Activated CD8-positive, alpha-beta memory T cell treated with anti-CD3 and anti-CD28 coated beads for 1 hour (primary cell): ENCODE measurements at places on chromosomes 1 and 21.

DNA sequence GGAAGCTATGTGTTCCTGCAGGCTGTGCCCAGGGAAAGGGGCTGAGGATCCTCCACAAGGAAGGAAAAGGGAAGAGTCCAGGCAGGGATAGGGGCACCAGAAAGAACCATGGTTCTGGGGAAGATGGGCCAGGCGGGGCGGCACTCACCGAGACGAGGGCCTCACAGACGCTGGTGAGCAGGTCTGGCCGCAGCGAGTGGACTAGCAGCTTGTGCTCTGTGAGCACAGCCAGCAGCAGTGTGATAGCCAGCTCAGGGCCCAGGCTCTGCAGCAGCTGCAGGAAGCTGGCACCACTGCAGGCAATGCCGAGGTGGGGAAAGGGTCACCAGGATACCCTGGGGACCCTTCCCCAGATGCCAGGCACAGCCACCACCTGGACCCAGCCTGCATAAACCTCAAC, 5.8 kb downstream of the DENND4B start:
- no peak for DNase-seq

DNA sequence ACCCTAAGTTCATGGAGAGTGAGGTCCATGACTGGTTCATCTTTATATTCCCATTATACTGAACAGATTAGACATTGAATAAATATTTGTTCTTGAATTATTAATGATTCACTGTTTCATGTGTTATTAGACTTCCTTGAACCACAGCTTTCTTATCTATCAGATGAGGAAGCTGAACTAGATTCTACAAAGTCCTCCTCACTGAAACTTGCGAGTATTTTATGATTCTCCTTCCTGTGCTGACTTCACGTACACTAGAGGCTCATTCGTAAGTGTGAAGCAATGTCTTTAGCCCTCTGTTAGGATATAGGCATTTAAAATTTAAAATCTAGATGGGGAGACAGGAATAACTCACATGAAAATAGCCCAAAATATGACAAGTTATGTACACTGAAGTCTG, 95.6 kb upstream of the IRF2BP2 start:
- no peak for DNase-seq

- DNase-seq: no peak
Observed at GRCh38 chr1:43536196-43536863, 5.6 kb downstream of the PTPRF start.

GRCh38 chr21:35010447-35010846, 38.7 kb downstream of the RUNX1 start:
- DNase-seq: no peak

GRCh38 chr1:48602349-48602748, 130.3 kb upstream of the SPATA6 start:
- no peak for DNase-seq

DNA sequence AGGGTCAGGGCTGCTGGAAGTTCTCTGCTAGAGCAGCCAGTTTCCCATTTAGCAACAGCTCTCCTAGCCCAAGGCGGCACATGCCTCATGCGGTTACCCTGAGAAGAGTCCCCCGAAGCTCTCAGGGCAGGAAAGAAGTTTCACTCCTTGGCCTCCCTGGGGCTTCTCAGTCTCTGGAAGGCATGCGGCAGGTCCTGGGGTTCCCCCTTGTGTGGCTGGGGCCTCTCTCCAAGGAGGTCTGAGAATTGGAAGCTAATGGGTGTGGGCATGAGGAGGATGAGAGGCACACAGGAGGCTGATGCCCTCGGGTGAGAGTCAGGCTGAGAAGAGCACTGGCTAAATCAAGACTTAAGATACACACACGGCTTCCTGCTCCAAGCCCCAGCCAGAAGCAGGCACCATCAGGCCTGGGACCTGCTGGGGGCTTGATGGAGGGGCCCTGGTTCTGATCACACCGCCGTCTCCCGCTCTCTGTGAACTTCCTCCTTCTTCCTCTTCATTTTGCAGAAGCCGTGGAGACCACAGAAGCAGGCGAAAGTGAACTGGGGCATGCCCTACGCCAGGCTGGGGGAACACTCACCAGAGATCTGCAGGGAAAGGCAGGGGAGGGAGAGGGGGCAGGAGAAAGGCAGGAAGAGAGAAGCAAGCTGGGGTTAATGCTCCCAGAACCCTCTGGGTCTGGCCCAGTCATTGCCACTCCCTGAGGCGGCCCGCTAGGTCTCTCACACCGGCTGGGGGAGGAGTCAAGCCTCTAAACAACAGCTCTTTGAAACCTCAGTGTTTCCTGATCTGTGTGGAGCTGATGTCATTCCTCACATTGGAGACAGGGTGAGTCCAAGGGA, 15.1 kb downstream of the BLACAT1 start:
- peak; percentile 57 for DNase-seq
